DMS79 treated with DMSO at 0.1 percent for 48 hours (cell line): ENCODE measurements at places on chromosomes 4 and X.
A peak's percentile ranks its signal among the peaks of the same experiment; 100 is the strongest.

DNA sequence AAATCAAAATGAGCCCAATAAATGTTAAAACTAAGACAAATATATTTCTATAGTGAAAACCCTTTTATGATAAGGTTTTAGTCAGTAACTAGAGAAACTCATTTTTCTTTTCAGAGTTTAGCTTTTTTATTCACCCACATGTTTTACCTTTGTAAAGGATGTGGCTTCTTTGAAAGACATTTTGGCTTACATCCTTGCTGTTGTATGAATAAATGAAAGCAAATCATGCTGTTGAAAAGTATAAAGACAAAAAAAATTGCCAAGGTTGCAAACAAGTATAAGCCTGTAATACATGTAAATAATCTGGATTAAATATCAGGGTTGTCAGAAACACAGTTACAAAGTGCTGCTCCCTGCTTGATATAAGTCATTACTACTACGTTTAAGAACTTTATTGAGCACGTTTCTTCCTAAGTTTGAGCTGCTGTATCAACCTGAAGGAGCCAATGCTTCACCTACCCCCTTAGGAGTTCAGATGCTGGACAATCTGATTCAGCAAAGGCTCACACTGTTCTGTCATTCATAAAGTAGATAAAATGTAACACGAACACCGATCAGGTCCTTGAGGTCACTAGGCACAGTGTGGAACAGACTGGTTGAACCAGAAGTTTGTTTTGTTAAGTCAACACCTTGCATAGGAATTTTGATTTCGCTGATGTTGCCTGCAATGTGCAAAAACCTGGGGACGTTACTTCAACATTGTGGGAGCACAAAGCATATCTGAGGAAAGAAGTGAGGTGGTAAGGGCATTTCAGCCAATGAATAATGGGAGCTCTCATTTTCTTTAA is 321.2 kb upstream of the BMP3 start:
- no peak for DNase-seq

GRCh38 chr4:86306816-86307215 is 53.0 kb downstream of the MAPK10 start:
- DNase-seq = peak; percentile 87

DNA sequence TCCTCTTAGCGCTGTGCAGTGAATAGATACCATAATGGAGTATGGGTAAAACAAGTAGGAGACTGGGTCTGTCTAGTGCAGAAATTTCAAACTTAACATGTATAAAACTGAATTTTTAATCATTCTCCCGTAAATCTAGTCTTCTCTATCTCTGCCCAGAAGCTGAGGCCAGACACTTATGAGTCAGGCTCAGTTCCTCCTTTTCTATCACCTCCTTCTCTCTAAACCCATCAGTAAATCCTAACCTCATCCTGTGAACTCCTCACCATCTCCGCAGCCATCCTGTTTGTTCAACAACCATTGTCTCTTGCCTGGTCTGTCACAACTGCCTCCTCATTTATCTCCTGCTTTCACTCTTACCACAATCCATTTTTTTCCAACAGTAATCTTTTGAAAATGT is 19.8 kb upstream of the SGMS2 start:
- no peak for DNase-seq

DNA sequence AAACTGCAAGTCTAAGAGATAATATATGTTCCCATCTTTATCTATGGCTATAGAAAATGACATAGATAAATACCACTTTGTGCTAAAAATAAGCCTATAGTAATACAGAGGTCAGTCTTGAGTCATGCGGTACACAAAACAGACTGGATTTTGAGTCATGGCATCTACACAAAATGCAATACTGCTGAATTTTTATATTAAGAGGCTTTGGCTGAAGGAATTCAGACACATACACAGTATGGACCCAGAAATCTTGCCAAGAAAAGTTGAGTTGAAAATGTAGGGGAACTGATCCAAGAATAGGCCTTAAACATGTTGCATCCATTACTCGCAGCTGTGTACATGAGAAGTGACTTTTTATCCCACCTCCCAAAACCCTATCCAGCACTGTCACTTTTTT is 184.4 kb downstream of the TENM3 start:
- DNase-seq = no peak

DNA sequence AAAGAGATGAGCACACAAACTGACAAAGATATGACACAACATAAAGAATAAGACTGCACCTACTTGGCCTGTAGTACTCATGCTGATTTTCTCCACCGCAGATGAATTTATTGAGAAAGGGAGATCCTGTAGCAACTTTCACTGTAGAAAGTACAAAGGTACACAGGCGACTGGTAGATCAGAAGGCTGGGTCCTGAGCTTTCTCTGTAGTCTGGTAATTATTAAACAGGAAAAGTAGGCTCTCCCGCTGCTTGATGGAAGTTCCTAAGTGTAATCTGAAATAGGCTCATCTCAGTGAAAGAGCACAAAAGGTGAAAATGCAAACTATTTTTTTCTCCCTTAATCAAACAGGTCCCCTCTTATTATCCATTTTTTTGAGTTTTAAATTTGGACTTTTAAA is at the start of gene ADH6:
Gene ADH6 (minus strand): TSS at position 175 of the 400 bp plus-strand sequence. CDS start 94 bp downstream, at position 81.
- no peak for DNase-seq

GRCh38 chrX:124018023-124018422 is 56.5 kb downstream of the STAG2 start:
- DNase-seq = no peak

GRCh38 chrX:34744521-34744920 is 87.4 kb upstream of the TMEM47 start:
- no peak for DNase-seq

- DNase-seq = no peak
These were observed 51.8 kb downstream of the FAM193A start for GRCh38 chr4:2588259-2588658.

DNA sequence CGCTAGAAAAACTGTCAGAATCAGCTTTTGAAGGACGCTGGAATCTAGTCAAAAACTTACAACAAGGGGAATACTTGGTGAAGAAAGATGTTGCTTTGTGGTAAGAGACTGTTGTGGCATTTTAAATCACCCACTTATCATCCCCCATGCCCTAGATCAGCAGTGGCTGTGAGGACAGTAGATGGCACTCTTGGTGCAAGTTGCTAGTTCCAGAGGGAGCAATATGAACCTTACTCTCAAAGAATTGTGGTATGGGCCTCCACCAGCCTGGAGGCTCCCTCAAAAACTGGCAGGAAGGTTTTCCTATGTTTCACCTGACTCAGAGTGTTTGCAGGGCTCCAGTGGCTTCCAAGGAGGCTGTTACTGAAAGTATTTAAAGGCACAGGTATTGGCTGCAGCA is 37.7 kb upstream of the SLC16A2 start:
- DNase-seq = peak; percentile 26

GRCh38 chrX:150772150-150772970 is 79.2 kb downstream of the MTMR1 start:
- DNase-seq = peak; percentile 17

DNA sequence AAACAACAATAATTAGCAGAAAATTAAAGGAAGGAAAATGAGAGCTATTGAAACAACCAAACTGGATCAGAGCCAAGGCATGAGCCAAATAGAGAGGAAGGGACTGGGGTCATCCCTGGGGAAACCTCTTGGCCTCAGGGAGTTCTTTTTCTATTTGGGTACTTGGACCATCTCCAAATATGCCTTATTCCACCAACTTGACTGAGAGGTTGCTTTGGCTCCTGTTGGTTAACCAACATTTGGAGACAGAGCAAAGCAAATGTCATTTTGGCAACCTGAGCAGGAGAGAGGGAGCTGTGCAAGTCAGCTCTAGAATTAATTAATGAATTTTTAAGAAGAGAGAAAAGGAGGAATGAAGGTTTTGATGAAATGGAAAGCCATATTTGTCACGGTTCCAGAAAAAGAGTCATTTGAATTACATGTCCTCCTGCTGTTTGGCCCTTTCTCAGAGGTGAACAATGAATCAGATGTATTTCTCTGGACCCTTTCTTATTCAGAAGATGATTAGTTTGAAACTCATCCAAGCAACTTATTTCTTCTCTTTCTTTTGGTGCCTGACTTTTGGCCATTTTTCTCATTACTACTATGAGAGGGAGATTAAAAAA is 119.1 kb downstream of the CNKSR2 start:
- DNase-seq = peak; percentile 2

DNA sequence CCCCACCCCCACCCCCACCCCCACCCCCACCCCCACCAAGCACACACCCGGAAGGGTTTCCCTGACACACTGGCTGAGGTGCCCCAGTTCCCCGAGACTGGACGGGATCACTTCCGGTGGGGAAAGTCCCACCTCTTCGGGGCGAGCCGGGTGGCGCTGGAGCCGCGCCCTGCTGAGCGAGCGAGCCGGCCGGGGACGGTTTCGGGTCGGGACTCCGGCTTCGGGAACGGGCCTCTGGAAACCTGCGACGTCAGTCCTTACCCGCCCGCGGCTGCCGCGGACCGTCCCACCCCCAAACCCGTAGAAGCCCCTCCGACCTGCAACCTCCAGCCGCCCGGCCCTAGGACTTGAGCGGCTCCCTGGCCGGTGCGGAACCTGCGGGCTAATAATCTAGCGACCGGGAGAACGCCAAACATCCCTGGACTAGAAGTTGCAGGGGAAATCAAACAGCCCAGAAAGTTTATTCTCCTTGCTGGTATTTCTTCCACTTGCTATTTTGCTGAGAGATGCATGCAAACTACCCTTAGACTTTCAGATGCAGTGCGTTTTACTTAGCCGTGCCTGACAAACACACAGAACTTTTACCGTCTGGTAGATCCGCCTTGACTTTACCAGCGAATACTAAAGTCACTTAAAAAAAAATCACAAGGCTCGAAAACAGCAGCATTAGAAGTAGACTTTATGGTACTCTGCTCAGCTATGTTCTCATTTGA is 991 bp downstream of the RAP2C start:
- peak; percentile 35 for DNase-seq

DNA sequence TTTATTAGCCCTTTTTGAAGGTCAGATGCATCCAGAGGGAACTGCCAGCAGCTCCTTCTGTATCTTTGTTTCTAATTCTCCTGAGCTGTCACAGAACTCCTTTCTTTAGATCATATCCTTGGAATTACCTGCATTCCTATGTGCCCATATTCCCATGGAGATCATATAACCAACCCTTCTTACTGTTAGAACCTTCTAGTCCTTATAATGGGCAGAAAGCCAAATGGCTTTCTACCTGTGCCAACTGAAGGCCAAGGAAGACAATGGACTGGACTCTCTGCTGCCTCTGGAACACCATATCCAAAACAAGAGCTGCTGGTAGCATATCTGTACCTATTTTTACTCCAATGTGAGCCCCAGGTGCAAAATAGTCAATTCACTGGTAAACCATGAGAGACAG is 60.7 kb downstream of the TBC1D9 start:
- no peak for DNase-seq

DNA sequence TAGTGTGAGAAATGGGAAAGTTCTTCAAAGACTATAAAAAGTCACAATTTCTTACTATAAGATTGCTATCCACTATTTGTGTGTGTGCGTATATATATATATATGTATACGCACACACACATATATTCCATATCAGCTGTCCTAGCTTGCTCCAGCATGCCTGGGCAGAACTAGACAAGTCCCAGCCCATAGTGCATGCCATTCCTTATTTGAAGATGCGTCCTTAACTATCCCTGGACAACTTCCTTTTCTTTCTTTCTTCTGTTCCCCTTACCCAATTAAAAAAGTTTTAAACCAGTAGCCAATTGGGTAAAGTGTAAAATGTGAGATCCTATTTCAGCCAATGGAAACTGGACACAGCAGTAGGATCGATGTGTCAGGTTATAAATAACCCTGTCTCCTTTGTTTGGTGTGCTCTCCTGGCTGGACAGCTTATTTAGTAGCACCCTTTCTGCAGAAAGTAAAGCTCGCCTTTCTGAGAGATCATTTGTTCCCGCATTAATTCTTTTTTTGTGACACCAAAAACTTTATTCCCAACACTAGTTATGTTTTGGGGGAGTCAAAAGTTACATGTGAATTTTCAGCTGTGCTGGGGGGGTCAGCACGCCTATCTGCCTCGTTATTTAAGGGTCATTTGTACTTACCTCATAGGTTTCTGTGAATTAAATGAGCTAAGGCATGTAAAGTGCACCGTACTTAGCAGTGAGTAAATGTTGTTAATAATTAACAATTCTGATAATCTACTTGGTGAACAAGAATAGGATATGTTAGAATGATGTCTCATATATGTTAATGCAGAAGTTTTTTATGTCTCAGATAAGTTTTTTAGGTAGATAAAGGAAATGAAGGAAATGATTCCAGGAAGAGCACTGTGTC is 40.9 kb downstream of the KDM6A start:
- DNase-seq = no peak
